ENCODE measurements at places on chromosomes 4 and X.

DNA sequence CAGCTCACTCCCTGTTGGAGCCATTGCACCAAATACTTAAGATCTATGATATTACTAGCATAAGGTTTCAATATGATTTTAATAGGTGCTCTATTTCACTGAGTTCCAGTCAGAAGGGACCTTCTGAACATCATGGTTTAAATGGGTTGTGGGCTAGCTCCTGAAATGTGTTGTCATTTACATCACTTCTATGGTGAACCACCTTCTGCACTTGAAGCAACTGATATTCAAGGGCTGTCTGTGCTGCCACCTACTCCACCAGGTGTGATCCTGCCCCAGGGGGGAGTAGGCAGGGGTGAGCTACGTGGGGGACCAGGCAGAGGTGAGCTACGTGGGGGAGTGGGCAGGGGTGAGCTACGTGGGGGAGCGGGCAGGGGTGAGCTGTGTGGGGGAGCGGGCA, 35.2 kb downstream of the RNF175 start:
- DNase-seq: no peak

- no peak for DNase-seq
Measured at GRCh38 chrX:46838486-46838870, 1.6 kb downstream of the RP2 start.

GRCh38 chr4:173252024-173252935, 81.9 kb downstream of the HMGB2 start:
- DNase-seq: peak; percentile 99

- no peak for DNase-seq
Measured at GRCh38 chrX:41604766-41605543, 83.8 kb upstream of the GPR34 start.

- DNase-seq: no peak
Measured at GRCh38 chr4:66032571-66032970, 362.3 kb upstream of the EPHA5 start.

GRCh38 chrX:83510510-83511062, 2.5 kb downstream of the POU3F4 start:
- no peak for DNase-seq

DNA sequence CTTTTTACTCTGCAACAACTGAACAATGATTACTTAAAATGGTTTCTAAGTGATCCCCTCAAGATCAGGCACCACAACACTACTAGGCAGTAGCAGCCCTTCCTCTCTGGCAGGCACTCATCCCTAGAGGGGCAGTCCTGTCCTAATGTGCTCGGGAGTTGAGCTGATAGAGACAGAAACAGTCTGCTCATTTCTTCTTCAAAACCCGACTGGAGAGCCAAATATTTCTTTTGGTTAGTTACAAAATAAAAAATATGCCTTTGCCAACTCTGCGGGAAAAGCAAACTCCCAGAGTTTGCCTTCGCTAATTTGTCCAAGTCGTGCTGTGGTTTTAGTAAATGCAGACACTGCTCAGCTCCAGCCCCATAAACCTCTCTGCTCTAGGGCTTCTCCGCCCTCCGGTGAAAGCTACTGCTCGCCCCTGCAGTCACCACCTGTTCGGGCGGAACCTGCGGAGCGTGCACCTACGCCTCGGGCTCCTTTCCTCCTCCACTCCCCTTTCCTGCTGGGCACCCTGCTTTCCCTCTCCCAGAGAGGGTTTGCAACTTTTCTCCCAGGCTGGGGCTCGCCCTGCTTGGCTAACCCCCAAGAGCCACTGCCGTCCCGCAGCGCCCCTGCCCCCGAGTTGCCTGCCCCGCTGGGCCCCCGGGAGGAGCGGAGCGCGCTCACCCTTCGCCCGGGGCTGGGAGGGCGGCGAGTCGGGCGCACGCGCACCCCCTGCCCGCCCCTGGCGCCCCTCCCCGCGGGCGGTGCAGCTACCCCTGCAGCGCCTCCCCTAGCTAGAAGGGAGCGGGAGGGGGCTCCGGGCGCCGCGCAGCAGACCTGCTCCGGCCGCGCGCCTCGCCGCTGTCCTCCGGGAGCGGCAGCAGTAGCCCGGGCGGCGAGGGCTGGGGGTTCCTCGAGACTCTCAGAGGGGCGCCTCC, at the start of gene NPNT:
Gene NPNT (plus strand): TSS at position 812 of the 923 bp plus-strand sequence. CDS start 182 bp downstream, outside the sequence.
- DNase-seq: no peak

GRCh38 chrX:85221361-85221760, 22.2 kb downstream of the SATL1 start:
- DNase-seq: no peak

DNA sequence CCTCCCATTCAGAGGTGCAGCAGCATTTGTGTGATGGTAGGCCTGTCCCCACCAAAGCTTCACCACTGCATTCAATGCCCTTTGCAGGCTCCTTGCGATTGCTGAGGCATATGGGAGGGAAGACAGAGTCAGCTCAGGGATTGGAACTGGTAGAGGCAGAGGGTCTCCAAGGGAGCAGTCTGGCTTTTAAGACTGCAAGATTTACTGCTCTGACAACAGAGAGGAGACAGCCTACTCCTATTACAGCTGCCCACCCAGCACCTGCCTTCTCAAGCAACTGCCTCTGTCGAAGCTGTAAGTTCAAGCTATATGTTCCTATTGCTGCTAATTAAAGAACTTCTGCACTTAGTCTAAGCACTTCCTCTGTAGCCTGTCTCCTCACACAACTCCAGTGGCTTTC, 481.8 kb downstream of the FGF13 start:
- peak; percentile 48 for DNase-seq

- no peak for DNase-seq
Measured at GRCh38 chr4:123408471-123409084, 12.0 kb downstream of the SPRY1 start.

Data from MV-4-11 (cell line).